Central memory CD4-positive, alpha-beta T cell (primary cell): ENCODE measurements at places on chromosomes 12 and 14.

DNA sequence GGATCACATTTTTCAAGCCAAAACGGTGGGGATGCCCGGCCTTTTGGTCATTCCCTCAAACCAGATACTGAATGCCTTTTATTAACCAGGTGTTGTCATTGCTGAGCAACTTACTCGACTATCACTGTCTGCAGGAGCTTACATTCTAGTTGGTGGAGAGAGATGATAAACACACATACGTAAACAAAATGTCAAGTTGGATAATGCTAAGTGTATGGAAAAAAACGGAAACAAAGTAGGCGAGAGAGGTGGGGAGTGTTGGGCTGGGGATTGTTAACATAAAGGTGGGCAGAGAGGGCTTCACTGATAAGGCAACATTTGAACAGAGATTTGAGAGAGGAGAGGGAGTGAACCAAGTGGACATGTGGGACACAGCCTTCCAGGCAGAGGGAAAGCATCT is 4.5 kb downstream of the C12orf43 start:
- no peak for DNase-seq

GRCh38 chr14:105146181-105146975 is 22.2 kb downstream of the JAG2 start:
- no peak for DNase-seq

DNA sequence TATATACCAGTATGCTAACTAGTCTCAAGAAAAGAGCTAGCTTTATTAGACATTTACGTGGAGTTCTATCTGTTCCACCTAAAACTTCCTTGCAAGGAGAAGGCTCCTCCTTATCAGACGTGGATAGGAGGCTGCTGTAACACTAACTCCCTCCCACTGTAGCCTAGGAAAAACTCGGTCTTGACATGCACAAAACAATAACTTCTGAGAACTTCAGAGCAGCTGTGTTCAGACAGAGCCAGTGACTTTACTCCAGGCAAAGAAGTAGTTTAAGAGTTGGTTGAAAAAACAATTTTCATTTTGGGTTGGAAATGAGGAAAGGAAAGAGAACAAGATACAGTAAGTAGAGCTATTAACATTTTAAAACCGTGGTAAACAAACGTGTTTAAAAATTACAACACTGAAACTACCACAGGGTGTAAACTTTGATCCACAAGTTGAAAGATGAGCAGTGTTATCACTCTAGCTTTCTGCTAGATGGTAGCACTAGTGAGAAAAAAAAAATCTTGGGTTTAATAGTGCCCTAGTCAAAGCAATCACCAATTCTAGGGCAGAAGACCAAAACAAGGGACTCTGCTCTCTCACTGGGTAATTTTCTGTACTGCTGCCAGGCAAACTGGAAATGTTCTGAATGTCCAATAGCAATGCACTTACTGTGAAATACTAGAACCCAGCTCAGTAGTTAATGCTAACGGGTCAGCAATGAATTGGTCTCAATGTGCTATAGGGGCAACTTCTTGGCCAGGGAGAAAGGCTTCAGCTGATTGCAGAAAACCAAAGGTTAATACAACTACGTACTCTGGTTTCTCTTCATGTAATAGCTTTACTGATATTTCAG is 2.4 kb downstream of the ATF7 start:
- DNase-seq: no peak

GRCh38 chr14:53432378-53432802 is 279.3 kb upstream of the DDHD1 start:
- no peak for DNase-seq

DNA sequence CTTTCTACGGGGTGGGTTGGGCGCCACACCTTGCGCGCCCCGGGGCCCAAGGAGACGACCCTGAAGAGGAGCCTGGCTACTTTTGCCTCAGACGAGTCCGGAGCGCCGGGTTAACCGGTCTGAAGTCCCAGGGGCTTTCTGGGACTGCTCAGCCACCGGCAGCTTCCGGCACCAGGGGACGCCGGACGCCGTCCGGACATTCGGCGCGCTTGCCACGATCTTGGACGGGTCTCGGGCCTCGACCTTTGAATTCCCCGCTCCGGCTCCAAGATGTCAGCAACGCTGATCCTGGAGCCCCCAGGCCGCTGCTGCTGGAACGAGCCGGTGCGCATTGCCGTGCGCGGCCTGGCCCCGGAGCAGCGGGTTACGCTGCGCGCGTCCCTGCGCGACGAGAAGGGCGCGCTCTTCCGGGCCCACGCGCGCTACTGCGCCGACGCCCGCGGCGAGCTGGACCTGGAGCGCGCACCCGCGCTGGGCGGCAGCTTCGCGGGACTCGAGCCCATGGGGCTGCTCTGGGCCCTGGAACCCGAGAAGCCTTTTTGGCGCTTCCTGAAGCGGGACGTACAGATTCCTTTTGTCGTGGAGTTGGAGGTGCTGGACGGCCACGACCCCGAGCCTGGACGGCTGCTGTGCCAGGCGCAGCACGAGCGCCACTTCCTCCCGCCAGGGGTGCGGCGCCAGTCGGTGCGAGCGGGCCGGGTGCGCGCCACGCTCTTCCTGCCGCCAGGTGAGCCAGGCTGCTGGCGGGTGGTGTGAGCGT is at the start of gene ACOT4:
Gene ACOT4 (plus strand): TSS at position 184 of the 760 bp plus-strand sequence. CDS start 87 bp downstream, at position 271.
- DNase-seq: peak; percentile 68

DNA sequence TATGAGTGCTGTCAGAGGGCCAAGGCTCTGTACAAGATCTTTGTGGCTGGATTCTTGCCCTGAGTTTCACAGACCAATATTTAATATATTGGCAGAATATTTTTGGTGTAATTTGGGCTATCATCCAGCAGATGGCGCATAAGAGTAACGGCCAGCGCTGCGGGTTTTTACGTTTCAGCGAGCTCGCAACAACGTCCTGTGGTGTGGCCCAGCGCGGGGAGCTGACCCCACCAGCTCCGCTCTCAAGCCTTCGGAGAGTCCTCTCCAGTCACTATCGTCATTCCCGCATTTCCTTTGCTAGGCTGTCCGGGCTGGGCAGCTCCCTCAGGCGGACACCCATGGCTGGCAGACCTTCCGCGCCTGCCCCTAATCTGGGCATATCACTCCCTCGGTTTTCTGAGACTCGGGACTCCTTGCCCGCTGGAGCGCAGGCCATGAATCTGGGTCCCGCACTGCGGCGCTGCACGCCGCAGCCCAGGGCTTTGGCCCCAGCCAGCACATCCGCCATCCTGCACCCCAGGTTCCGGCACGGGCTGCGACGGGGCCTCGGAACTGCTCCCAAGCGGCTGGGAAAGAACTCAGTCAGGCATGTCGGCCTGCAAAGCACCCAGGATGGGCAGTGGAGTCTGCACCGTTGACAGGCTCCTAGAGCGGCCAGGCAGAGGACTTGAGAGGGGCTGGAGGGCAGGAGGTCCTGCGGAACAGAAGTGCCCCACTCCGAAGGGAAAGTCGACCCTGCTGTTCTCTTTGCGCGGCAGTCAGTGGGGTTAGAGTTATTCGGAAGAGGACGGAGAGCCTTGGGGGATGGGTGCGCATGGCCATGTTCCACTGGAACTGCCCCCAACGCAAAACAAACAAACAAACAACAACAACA is 18.4 kb downstream of the OLR1 start:
- peak; percentile 50 for DNase-seq

DNA sequence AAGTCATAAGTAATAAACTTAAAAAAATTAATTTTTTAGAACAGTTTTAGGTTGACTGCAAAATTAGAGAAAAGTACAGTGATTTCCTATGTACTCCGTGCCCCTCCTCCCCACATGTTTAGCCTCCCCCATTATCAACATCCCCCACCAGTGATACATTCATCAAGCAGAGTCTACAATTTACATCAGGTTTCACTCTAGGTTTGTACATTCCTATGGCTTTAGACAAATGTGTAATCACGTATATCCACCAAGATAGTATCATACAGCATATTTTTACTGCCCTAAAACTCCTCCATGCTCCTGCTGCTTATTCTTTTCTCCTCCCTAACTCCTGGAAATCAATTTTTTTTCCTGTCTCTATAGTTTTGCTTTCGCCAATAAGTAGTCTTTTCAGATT is 438.7 kb downstream of the LRFN5 start:
- DNase-seq: no peak

DNA sequence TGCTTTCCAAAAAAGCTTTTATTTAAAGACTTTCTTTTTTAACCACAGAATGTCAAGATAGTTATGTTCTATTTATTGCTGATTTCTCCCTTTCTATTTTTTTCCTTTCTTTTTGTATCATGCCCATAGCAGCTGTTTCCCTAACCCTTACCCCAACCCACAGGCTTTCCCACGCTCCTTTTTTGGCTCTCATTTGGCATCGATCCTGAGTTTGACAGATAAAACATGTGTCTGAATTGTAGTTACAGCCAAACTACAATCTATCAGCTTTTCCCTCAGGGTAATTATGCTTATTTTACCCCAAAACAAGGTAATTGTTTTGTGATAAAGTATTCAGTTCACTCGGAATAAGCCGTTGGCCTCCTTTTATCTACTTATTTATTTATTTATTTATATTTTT is 46.7 kb downstream of the PDE3A start:
- DNase-seq: no peak

DNA sequence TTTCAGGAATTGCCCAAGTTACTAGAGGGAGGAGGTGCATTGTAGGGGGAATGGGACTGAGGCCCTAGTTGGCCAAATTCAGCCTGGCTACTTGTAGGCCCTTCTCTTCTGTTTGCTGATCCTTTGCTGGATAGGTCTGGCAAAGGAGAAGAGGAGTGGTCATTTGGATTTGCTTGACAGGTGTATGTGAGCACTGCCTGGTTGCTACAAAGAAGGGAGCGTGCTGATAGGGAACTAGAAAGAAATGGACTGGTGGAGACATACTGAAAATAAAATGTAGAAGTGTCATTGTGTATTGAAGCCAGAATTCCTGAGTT is 3.6 kb downstream of the PSMA6 start:
- DNase-seq: no peak

GRCh38 chr12:6326316-6327228 is 15.3 kb downstream of the TNFRSF1A start:
- DNase-seq: no peak

DNA sequence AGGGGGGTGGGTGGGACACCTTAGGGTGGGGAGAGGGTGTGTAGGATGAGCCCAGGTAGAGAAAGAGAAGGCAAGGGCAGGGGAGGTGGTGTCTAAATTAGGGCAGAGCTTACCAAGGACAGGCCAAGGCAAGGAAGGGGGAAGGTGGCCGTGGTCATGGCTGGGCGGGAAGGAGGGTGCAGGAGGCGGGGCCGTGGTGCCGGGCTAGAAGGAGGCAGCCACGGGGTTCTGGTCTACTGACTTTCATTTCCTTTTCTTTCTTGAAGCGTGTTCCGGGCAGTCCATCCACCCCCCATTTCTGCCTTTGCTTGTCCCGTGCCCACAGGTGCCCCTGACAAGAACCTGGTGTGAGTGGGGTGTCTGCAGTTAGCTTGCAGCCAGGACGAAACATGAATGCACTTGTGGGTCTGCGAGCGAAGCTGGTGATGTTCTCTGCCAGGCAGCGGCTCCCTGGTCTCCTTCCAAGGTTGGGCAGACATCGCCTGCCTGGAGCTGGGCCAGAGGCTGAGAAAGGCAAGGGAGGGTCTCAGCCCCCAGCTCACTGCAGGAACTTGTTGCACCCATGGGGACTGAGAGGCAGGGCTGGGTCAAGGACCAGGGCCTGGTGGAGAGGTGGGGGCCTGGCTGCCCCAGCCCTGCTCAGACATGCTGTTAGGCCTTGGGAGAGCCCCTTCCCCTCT is 58.2 kb downstream of the KIF26A start:
- DNase-seq: no peak

GRCh38 chr14:31170411-31170810 is 37.2 kb downstream of the HECTD1 start:
- DNase-seq: no peak

- peak; percentile 12 for DNase-seq
Measured at GRCh38 chr12:43805149-43805859, 813 bp downstream of the TWF1 start.

- no peak for DNase-seq
Measured at GRCh38 chr14:40188006-40188405, 755.8 kb upstream of the FBXO33 start.

- DNase-seq: no peak
Measured at GRCh38 chr14:51738754-51739153, 87.0 kb downstream of the FRMD6 start.

GRCh38 chr14:37594971-37595808 is at the start of the genes FOXA1 and TTC6:
Gene FOXA1, minus strand, starts transcription at chr14:37595249. Its CDS starts 277 bp downstream, at chr14:37594972.
Gene TTC6, plus strand, starts transcription at chr14:37595629. Its CDS starts 26,436 bp downstream, at chr14:37622065.
- no peak for DNase-seq

GRCh38 chr12:42284876-42285275 is 41.0 kb downstream of the ZCRB1 start:
- no peak for DNase-seq

DNA sequence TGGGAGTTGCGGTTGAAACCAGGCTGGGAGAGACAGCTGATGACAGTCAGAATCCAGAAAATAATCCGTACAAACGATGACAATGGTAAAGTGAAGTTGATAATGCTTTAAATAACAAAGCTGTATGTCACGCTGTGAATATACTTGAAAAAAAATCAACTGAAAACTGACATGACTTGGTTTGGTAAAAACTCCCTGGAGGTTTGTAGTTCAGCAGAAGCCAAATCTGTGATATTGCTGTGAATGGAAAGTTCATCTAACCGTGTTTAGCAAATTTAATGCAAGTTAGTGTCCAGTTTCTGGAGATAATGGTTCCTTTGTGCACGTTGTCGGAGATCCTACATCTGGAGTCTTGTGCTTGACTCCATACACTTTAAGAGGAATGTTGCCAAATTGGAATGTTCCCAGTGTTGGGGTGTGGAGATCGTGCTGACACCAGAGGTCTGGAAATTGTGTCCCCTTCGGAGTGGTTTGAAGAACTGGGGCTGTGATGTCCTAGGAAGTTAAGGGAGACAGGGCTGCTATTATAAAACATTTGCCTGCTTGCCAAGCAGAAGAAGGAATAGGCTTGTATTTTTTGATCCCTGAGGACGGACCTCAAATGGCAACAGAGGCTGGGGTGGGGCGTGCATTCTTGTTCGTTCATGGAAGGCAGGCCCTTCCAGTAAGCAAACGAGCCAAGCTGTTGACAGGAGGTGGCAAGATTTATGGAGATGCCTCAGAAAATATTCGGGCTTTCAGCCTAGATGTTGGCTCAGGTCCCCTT is 30.6 kb downstream of the PPFIBP1 start:
- no peak for DNase-seq

GRCh38 chr12:44532940-44533339 is 343.2 kb downstream of the NELL2 start:
- no peak for DNase-seq

GRCh38 chr12:33438851-33439586 is 600 bp downstream of the SYT10 start:
- DNase-seq: no peak
